ENCODE measurements at places on chromosomes 6 and 20.

GRCh38 chr6:160167604-160168399, 46.2 kb downstream of the SLC22A1 start:
- DNase-seq, result no peak

DNA sequence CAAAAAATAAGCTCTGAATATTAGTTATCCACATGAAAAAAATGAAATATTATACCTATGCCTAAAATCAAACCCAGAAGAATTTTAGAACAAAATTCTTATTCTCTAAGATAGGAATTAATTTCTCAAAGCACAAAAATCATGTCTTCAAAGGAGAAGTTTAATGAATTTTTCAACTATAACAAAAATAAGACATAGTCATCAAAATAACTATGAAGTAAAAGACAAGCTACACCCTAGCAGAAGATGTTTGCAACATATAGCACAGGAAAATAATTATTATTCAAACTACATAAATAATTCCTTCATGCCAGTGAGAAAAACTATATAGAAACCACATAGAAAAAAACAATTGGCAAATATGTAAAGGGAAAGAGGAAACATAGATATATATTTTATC, 1203.6 kb upstream of the GJE1 start:
- no peak for DNase-seq

GRCh38 chr6:1617466-1618310, 8.0 kb downstream of the FOXC1 start:
- no peak for DNase-seq

DNA sequence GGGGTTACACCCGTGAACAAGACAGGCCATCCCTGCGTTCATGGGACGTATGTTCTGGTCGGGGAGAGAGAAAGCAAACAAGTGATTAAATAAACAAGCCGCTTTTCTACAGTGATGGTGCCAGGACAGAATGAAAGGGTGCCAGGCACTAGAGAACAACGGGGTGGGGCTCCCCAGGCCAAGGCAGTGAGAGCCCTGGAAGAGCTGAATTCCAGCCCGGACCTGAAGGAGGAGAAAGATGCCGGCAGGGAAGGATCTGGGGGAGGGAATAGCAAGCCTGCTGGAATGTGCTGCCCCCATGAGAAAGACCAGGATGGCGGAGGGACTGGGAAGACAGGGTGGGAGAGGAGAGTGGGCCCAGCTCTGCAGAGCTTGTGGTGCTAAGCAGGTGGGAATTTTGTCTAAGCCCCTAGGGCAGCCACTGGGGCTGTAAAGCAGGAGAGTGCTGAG, 7.5 kb downstream of the SNAI1 start:
- no peak for DNase-seq

- no peak for DNase-seq
These were observed 6.5 kb downstream of the RPS6KA2 start for GRCh38 chr6:166620478-166621113.

- no peak for DNase-seq
These were observed 209.3 kb upstream of the SGK1 start for GRCh38 chr6:134527108-134527787.

DNA sequence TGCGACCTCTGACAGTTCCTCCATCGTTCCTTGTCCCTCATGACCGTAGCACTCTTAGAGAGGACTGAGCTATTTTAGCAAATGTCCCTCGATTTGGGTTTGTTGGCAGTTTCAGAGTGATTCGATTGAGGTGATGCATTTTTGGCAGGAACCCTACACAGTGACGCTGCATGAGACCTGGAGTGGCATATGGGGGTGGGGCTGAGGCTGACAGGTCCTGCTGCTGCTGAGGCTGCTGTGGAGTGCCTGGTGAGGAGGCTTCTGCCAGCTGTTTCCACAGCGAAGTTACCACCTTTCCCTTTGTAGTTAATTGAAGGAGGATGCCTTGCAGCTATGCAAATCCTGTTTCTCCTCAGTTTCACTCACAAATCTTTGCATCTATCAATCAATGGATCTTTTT, 19.8 kb downstream of the PXDC1 start:
- peak; percentile 36 for DNase-seq

GRCh38 chr6:139161169-139161568, 26.3 kb downstream of the HECA start:
- no peak for DNase-seq

DNA sequence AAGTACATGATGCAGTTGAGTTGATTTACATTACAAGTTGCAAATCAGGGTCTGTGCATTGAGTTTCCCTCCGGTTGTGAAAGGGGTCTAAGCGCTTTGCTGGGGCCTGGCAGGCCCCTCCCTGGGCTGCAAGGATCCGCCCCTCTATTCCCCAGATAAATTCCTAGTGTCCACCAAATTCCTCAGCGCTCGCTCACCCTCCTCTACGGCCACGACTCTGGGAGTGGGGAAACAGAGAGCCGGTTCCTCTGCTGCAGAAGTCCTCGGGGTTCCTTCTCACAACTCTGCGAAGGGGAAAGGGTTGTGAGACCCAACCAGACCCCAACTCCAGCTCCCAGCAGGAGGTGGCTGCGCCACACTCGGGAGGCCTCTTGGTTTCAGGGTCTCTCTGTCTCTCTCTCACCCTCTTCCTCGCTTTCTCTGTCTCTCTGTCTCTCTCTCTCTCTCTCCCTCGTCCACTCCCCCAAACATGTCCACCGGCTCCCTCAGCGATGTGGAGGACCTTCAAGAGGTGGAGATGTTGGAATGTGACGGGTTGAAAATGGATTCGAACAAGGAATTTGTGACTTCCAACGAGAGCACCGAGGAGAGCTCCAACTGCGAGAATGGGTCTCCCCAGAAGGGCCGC, at the start of gene TCF21:
TCF21 (plus strand) TSS at position 185 of the 628 bp plus-strand sequence; CDS start at position 470, 285 bp downstream.
- DNase-seq, result no peak

DNA sequence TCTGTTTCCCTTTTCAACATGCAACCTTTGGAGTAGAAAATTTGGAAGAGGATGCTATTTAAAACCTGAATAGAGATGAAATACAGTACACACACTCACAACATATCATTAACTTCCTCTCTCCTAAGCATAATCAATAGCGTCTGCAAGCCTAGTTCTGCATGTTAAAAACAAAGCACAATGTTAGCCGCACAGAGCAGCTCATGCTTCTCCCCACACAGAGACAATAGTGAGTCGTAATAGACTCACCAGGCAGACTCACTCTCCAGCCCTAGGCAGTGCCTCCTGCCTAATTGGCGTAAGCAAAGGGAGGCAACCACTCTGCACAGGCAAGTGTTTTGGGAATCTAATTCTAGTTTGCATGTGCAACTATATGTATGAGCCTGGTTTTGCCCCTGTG, 45.8 kb upstream of the ARID1B start:
- DNase-seq, result peak; percentile 74

DNA sequence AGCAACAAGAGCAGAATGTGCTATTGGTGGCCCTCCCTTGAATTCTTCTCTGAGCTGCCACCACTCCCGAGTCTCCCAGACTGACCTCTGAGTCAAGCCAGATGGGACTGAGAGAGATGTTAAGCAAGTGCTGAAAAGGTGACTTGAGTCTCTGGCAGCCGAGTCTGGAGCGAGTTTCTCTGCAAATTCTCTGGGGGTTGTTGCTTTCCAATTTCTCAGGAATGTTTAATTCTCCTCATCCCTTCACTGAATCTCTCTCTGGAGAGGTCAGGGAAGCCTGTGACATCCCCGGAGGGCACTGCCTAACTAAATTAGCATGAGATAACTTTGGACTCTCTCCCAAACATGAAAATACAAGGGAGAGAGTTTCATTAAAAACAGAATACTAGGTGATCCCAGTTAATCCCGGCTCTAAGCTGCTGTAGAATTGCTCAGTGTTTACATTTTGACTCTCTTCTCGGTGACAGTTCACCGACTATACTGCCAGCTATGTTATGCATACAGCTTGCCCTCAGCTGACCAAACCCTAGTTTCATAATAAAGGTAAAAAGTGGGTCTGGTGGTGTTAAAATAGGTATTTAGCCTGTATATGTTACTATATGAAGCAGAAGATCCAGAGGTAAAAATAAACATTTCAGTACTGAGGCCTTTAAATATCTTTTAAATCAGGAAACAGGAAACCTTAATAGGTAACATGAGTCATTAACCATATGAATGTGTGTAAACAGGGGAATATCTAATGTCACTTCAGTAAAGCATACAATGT, 157.9 kb downstream of the FOXC1 start:
- no peak for DNase-seq

DNA sequence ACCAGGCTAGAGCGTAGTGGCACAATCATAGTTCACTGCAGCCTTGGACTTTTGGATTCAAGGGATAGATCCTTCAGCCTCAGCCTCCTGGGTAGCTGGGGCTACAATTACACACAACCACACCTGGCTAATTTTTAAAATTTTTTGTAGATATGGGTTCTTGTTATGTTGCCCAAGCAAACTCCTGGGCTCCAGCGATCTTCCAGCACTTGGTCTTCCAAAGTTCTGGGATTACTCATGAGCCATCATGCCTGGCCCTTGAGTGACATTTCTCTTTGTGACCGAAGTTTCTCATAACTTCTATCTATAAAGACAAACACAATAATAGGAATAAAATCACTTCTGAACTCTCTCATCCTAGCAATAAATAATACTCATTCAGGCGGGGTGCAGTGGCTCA, 26.1 kb upstream of the GMPR start:
- DNase-seq, result no peak

GRCh38 chr6:45650524-45651135, 272.9 kb upstream of the SUPT3H start:
- DNase-seq, result no peak

GRCh38 chr6:35305117-35305516, 7.5 kb downstream of the DEF6 start:
- no peak for DNase-seq

DNA sequence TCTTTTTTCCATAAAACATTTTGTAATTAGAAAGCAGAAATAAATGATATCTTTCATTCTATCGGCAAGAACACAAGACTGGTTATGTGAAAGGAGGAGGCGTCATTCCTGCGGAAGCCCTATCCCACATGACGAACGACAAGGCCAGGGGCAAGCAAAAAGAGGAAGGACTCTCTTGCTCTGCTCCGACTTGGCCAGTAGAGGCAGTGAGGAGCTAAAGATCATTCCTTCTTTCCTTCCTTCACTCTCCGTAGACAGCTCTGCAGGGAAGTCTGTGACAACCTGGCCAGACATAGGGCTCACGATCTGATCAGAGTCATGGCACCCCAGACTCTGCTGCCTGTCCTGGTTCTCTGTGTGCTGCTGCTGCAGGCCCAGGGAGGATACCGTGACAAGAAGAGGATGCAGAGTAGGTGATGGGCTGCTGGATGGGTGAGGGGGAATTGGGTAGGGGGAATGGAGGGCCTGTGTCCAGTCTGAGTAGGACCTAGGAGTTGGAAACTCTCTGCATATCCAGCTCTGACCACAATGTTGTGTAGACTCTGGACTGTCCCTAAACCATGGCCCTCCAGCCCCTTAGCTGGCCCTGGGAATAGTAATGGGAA, at the start of gene WFDC10A:
WFDC10A (plus strand) TSS at position 244 of the 605 bp plus-strand sequence; CDS start at position 319, 75 bp downstream.
- peak; percentile 5 for DNase-seq

- no peak for DNase-seq
These were observed 199.2 kb downstream of the CD83 start for GRCh38 chr6:14316651-14317386.

DNA sequence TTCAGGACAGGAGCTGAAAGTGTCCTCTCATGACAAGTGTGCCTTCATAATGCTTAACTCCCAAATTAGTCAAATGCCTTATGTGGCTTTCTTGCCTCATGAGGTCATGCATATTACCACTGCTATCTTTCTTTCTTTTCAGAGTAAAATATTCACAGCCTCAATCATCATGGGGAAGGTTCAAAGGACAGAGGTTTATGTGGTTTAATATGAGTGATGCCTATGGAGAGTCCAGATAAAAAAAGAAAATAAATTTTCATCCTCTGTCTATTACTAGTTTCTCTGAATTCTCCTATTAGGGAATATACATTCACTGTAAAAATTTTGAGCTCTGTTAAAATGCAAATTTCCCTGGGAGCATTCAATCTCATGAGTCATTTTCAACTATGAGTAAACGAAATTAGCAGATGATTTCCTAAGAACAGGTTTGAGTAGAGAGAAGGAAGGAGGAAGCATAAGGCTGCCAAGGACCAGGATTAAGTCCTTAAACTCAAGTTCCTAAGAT, 396.9 kb upstream of the ADGRB3 start:
- no peak for DNase-seq

GRCh38 chr20:14855171-14855570, 517.8 kb upstream of the FLRT3 start:
- DNase-seq, result no peak

DNA sequence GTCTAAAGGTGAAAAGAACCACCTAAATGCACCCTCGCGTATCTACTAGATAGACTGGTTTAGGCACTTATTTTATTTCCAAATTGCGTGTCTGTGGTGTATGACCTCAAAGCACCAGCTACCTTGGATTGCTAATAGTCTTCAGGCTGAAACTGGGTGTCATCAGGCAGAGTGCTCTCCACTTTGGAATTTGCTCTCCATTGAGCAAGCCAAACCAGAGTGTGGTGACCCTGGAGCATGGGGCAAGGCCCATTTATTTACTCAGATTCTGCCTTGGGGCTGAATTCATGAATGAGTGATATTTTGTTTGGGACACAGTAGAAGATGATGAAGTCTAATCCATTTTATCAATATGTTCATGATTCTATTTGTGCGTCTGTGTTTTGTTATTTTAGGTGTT, 812.8 kb upstream of the SLC35B3 start:
- no peak for DNase-seq

DNA sequence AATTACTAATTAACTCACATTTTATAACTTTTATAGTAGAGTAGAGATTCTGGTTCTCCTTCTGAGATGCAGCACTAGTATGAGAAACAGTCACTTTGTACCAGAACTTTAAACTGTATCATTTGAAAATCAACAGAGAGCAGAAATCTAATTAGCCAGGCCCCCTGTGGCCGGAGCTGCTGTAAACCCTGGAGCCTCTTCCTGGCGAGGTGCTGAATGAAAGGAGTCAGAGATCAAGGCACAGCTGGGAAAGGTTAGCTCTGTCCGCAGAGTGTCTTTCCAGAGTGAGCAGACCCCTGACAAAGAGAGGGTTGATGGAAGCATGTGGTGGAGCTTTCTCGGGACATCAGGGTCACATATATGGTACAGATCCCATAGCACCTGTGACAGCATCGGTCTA, 703.8 kb downstream of the RFPL4B start:
- no peak for DNase-seq

- DNase-seq, result no peak
These were observed 2.8 kb upstream of the MAPK13 start for GRCh38 chr6:36127462-36128016.
